ENCODE measurements at places on chromosomes 2 and 18.

- DNase-seq: no peak
Observed at GRCh38 chr2:96952976-96953610, 33.3 kb downstream of the FAM178B start.

- DNase-seq: no peak
Observed at GRCh38 chr2:25483607-25484266, 142.0 kb upstream of the DNMT3A start.

- no peak for DNase-seq
Observed at GRCh38 chr2:225559072-225559415, 159.5 kb downstream of the NYAP2 start.

DNA sequence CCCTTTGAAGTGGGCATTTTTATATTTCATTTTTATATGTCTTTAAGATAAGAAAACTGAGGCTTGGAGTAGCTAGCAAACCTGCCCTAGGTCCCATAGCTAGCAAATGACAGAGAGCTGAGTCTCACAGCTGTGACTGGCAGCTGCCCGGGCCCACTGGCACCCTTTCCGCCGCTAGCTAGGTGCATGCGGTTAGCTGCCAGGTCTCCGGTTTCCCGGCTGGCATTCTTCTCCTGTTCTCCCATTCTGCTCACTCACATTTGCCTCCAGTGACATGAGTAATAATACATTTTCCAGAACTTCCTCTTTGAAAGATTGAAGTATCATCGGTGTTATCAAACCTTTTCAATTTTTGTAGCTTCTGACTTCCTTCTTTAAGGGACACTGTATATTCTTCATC is 38.7 kb downstream of the MTCL1 start:
- DNase-seq: no peak

- DNase-seq: no peak
Observed at GRCh38 chr2:172305066-172305465, 122.3 kb upstream of the ITGA6 start.

- no peak for DNase-seq
Observed at GRCh38 chr2:239589833-239590232, 189.0 kb upstream of the HDAC4 start.

- DNase-seq: no peak
Observed at GRCh38 chr18:38587571-38587970, 1022.0 kb upstream of the CELF4 start.

Data from GM13977 (cell line).